SJSA1 (cell line): ENCODE measurements at places on chromosomes 5 and 9.
A peak's percentile ranks its signal among the peaks of the same experiment; 100 is the strongest.

- DNase-seq = no peak
Measured at GRCh38 chr5:152118676-152119470, 194.2 kb upstream of the GLRA1 start.

DNA sequence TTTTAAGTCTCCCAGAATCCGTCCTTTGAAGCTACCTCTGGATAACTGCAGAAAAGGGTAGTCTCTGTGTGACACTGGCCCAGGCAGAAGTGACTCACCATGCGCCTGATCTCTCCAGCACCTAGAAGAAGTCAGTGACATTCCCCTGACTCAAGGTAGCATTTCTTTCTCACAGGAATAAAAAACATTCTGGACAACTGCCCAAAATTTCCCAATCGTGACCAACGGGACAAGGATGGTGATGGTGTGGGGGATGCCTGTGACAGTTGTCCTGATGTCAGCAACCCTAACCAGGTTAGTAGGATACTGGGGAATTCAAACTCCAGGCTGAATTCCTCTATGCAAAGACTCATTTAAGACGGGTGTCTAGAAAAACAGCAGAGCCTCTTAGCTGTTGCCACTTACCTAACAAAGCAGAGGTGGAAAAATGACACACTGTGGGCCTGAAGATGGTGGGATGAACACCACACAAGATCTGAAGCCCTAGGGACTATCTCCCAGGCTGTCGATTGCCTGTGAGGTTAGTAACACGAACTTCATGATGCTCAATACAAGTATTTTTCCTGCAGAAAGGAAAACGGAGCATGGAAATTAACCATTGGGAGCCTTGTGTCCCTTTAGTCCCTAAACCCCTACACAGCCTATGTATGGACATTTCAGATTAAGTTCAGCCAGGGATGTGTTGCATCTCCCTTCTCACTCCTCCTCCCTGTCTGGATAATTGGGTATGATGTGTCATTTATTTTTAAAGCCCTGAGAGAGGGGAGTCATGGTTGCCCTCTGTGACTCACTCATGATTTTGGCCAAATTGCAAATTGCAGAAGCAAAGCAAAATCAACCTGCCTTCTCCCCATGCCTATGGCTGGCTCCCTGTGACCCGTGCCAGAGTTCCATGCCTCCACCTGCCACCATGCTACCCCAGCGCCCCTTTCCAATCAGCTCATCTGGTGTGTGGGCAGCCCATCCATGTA, 37.2 kb downstream of the THBS4 start:
- no peak for DNase-seq

- DNase-seq = peak; percentile 75
Measured at GRCh38 chr5:36606428-36607113, at the start of gene SLC1A3. Gene SLC1A3, plus strand, starts transcription at chr5:36606606. Its CDS starts 1,818 bp downstream, at chr5:36608424.

GRCh38 chr5:147554261-147554817, 44.5 kb upstream of the DPYSL3 start:
- DNase-seq = no peak

DNA sequence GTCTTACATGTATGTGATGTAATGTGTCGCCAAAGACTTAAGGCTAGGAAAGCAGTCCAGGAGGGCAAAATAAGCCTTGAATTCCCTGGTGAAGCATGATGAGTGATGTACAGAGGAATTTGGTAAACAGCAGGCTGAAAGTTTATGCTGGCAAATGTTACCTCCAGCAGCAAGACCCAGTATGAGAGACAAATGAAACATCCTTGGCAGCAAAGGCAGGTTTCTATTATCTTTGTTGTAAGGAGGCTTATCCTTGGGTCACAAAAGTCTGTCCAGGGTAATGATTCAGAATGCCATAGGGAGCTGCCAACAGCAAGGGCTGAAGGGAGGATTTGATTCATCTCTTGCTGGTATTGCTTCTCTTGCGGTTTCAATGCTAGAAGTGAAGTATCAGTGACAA, 75.9 kb upstream of the HTR4 start:
- no peak for DNase-seq

DNA sequence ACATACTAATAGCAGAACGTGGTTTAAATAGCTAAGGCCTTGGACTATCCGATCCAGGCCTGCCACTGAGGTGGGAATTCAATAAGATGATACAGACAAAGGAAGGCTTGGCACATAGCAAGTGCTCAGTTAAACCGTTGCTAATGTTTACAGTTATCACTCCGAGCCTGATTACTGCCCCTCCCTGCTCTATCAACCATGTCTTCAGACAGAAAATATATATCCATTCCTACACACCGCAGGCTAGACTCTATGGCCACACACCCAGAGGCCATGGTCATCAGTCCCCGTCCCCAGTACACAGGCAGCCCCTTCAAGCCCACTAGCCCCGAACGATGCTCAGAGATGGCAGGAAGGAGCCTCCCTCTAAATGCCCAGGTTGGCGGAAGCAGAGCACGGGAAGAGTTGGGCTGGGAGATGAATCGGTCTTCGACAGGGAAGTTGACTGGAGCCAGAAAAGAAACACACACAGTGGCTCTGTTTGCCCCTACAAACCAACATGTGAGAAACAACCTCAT, 49.7 kb upstream of the STXBP1 start:
- DNase-seq = no peak

DNA sequence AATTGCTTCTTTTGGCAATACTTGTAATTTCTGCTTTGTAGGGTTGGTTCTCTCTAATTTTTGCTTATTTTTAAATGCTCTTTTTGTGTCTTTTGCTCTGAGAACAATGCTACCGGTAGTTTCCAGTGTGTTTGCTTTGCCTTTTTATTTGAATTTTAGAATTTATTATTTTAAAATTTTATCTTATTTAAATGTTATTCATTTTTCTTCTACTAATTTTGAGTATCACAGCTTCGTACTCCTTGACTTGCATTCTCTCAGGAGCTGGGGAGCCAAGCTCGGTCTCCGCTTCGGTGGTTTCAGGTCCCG, 45.9 kb downstream of the ANXA2R start:
- no peak for DNase-seq

- DNase-seq = peak; percentile 98
Measured at GRCh38 chr5:150143350-150144245, 12.0 kb downstream of the PDGFRB start.

DNA sequence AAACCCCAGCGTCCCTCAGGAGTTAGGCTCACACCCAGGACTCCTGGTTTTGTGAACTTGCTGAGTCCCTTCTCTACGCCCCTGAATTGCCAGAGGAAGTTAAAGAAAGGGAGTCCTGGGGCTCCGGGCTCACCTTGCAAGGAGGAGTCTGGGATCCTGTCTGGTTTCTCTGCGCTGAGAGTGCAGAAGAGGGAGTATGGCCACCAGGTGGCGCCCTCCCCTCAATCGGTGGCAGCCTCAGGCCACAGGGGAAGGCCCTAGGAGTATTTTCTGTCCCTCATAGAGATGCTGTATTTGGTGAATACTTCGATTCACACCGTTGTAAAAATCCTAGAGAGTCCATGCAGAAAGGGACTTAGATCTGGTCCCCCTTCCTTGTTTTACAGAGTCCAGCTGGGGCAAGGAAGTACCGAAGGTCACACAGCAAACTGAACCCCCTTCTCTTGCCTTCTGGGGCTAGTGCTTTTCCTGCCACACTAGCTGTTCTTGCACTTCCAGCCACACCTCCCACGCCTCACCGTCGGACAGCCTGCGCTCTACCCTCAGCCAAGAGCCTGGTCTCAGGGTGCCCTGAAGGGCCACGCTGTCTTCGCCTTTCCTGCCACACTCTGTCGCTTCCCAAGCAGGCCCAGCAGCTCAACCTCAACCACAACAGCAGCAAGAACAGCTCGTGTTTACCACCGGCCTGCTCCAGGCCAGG, 10.2 kb downstream of the HAND1 start:
- DNase-seq = peak; percentile 85

DNA sequence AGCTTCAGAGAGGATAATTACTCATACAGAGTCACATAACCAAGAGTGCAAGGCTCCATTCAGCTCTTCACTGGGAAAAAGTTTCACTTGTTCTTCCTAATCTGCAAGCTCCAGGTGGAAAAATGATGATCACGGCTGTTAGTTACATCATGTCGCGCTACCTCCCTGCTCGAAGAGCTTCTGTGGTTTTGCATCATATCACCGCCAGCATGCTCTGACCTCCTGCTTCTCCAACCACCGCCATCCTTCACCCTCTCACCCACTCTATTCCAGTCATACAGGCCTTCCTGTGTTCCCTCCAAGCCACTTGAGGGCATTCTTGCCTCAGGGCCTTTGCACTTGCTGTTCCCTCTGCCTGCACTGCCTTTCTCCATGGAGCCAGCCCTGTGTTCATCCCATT, 47.1 kb downstream of the COL27A1 start:
- DNase-seq = no peak

- no peak for DNase-seq
Measured at GRCh38 chr5:79183617-79184016, 52.3 kb upstream of the JMY start.

DNA sequence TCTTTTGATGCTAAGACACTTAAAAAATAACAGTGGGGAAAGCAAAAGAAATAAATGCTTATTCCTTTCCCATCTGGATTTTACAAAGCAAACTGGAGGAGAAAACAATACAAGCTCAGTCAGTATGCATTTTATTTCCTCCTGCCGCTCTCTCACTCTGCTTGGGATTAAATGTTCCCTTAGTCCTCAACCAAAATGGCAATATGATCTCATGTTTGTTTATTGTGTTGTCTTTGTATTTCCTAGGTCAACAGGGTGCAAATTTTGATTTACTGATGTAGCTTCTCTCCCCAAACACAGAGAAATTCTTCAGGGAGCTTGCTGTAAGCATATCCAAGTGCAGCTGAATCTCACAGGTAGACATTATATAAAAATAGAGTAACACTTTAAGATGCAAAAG, 92.1 kb upstream of the ERBIN start:
- no peak for DNase-seq

GRCh38 chr9:124004593-124004992, 7.0 kb upstream of the LHX2 start:
- DNase-seq = no peak

GRCh38 chr5:72427488-72428437, 79.4 kb downstream of the ZNF366 start:
- no peak for DNase-seq

DNA sequence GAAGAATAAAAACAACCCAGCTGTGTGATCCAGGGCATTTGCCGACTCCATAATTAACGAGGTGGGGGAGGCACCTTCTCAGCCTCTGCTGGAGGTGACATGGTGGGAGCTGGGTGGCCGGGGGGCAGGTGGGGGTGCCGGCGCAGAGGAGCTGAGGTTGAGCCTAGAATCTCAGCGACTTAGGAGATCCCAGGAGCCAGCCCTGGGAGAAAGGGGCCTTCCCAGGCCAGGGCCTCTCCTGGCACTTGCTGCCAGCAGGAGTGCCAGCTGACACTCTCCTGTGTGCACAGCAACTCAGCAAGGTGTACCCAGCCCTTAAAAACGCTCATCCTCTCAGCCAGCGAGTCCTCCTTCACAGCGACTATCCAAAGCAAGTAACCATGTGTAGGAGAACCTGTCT, 62.8 kb upstream of the FCN1 start:
- DNase-seq = no peak

DNA sequence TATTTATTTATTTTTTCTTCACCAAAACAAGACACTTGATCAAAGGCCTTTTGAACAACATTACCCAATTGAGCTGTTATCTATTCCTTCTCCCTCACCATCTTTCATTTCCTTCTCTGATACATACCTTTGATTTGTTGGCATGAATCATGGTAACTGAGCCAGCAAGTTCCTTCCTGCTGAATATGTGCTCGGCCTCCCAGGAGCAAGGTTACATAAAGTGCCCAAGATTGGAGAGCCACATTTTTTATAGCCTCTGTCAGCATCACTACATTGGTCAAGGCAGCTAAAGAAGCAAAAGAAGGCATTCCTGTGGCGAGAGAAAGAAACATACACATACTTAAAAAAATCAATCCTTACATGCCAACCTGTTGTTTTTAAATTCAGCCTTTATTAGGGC, 369.6 kb downstream of the CYLC2 start:
- peak; percentile 5 for DNase-seq

DNA sequence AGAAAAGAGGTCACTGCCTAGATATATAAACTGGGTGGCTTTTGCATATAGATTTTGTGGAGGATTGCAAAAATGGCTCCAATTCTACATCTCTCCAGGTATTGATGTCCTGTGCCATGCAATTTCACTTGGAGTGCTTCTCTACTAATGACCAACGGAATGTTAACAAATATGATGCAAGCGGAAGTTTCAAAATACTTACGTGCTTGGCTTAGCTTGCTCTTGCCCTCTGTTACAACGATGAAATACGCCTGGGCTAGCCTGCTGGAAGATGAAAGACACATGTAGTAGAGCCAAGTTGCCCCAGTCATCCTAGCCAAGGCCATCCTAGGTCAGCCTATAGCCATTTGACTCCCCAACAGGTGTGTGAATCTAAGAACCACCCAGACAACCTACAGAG, 3.6 kb upstream of the POC5 start:
- no peak for DNase-seq

DNA sequence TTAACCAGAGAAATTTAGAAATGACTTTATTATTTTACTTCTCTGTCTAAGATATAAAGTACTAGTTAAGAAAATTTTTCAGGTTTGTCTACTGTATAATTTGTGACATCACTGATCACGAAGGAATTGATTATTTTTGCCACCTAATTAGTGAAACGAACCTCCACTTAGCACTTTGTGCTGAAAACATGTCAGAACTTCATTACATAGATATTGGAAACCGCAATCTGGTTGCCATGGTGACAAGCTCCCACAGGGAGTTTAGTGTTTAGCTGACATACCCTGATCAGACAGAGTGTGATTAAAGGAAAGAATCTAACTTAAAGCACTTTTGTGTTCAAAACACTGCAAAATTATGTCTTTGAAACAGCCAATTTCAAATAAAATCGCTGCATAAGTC, 668.4 kb upstream of the CCNG1 start:
- no peak for DNase-seq

- no peak for DNase-seq
Measured at GRCh38 chr5:55363856-55364255, 56.1 kb downstream of the MTREX start.

GRCh38 chr5:26681861-26682260, 356.5 kb downstream of the CDH9 start:
- DNase-seq = no peak

GRCh38 chr9:137679695-137680305, 61.0 kb downstream of the EHMT1 start:
- no peak for DNase-seq

DNA sequence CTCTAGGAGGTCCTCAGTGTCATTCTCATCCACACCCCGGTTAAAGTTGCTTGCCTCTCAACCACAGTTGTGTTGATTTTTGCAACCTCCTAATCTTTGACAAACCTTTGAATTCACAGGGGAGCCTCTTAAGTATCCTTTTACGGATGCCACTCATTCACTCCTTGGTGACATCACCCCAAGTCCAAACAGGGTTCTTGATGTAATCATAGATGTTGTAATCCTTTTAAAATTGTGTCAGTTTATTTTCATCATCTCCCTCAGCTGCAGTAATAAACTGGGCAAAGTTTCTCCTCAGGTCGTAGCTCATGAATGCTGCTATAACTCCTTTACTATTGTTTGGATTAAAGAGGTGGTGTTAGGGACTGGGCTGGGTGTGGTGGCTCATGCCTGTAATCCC, 637.2 kb upstream of the NUDT12 start:
- no peak for DNase-seq

- no peak for DNase-seq
Measured at GRCh38 chr5:169571355-169571754, 12.2 kb upstream of the SPDL1 start.

- no peak for DNase-seq
Measured at GRCh38 chr9:91694081-91694870, 255.8 kb downstream of the ROR2 start.

- DNase-seq = no peak
Measured at GRCh38 chr9:10268531-10269485, 344.0 kb downstream of the PTPRD start.
